ENCODE measurements at places on chromosomes 3 and 15. TPM values are rescaled to one million over a fixed set of nuclear protein-coding genes. Genes with fewer than 3 reads are reported as not detected.

GRCh38 chr3:143830063-143830462 lies 18.2 kb downstream of the SLC9A9 start:
- no peak overlapping the region for H3K27ac ChIP-seq
- peaks cover 6% of the 10 kb centered on the region for H3K4me1 ChIP-seq
- no peaks in the 10 kb centered on the region for H3K36me3 ChIP-seq
- H3K27me3 ChIP-seq = no peaks in the 10 kb centered on the region
- H3K4me3 ChIP-seq = no peak overlapping the region
- no peak for DNase-seq

DNA sequence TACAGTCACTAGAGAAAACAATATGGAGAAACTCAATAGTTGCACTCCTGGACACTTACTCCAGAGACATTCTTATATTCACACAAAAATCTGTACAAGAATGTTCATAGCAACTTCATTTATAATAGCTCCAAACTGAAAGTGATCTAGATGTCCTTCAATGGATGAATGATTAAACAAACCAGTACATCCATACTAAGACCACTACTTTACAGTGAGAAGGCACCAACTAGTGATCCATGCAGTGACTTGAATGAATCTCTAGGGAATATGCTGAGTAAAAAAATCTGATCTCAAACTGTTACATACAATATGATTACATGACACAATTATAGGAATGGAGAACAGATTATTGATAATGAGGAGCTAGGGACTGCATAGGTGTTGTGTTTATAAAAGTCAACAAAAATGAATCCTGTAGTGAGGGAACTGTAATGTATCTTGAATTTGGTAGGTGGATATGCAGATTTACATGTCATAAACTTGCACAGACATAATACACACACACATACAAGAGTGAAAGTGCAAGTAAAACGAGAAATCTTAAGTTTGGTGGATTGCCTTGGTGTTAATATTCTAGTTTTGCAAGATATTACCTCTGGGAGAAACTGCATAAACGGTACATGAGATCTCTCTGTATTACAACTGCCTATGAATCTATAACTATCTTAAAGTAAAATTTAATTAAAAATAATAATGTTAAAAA lies 85.7 kb downstream of the SPATA16 start:
- H3K27ac ChIP-seq = no peak overlapping the region
- no peaks in the 10 kb centered on the region for H3K36me3 ChIP-seq
- no peaks in the 10 kb centered on the region for H3K4me1 ChIP-seq
- no peak for DNase-seq

DNA sequence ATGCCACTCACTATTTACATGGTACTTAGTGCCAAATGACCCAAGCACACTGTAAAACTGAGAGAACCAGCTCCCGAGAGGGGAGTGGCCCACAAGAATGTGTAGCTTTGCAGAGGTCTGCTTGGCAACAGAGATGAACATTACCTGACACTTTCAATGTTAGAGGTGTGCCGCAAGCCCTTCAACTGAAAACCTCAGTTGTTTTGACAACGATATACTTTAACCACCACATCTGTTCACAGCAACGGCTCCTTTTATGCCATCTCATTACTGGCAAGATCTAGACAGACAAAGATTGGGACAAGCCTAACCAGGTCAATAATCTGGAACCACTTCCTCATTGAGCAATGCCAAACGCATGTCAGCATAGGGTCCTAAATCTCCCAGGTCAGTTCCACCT lies 23.7 kb downstream of the NEK10 start:
- DNase-seq = no peak
- no peaks in the 10 kb centered on the region for H3K27me3 ChIP-seq
- no peaks in the 10 kb centered on the region for H3K4me1 ChIP-seq
- H3K27ac ChIP-seq = no peak overlapping the region
- no peak overlapping the region for H3K4me3 ChIP-seq
- H3K36me3 ChIP-seq = peaks cover 6% of the 10 kb centered on the region

Gene MUSTN1
- not detected for total RNA-seq

All from astrocyte (in vitro differentiated cells and primary cell).